ENCODE measurements at places on chromosomes 2 and 18. TPM values are rescaled to one million over a fixed set of nuclear protein-coding genes. Genes with fewer than 3 reads are reported as not detected.
A peak's percentile ranks its signal among the peaks of the same experiment; 100 is the strongest.

DNA sequence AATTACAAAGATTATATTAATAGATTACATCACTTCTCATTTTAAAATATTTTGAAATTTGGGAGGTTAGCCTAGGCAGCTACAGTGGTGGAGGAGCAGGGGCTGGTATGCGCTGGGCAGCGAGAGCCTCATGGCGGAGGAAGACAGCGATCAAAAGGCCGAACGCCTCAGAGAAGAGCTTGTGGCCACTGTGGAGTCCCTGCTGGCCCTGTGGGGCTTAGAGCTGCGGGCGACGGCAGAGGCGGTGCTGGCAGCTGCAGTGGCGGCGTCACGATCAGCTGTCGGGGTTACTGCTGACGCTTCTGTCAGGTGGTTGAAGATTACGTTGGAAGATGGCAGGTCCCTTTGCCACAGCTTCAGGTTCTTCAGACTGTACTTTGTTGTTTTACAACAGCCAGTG is 87.4 kb downstream of the ROCK2 start:
- no peak for DNase-seq

Gene GPR45
- total RNA-seq: not detected

DNA sequence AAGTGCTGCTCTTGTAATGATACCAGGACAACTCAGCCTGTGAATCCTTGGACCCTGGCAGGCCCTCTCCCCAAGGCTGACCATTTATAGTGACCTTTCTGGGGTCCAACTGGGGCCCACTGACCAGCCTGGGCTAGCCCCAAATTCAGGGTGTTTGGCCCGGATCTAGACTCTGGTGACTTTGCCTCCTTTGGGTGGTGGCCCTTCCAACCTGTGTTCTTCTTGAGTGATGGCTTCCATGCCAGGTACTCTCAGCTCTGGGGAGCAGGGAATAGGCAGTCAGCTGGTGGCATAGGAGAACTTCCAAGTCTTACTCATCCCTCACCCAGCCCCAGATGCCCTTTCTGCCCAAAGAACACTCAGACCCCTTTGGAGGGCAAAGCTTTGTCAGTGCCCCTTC is 10.3 kb downstream of the MYO7B start:
- no peak for DNase-seq

Gene GAREM2
- 0.39 TPM for total RNA-seq

GRCh38 chr2:3172265-3172935 is 205.2 kb downstream of the EIPR1 start:
- DNase-seq: peak; percentile 78

Gene CRYGD
- not detected for total RNA-seq

DNA sequence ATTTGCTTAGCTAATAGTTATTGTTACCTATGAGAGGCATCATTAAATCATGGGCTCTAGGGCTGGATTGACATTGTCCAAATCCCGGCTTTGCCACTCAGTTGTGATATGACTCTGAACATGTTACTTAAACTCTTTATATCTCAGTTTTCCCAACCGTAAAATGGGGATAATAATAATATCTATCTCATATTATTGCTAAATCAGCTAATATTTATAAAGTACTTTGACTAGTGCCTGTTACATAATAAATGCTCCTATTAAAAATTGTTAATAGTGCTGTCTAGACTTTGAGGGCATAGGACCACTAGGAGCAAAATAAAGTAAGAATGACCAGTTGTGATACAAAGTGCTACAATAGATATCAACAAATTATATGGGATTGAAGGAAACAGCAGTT is 376.3 kb upstream of the FIGN start:
- no peak for DNase-seq

DNA sequence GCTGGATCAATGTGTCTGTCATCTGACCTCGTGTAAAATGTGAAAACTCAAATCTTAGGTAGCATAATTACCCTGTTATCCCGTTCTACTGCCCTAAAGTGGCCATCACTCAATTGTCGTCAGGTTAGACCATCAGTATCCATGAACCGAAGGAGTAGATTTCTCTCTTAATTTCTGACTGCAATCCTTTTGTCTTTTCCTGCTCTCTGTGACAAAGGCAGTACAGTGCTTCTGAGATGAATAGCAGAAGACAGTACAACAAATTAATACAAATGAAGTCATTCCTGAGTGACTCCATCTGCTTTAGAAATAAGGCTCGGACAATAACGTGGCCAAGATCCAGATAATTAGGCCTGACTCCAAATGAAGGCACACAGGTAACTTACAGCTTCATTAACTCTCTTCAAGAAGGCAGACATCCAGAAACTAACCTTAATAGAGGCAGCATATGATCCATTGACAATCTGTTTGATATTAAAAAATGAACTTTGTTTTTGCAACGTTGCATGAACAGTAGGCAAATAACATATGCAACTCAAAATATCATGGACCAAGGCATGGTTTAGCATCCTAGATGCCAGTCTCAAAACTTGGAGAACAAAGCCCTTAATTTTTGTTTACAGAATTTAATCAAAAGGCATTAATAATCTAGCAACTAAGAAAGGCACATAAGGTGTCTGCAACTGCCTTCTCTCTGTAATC is 96.7 kb upstream of the CDH20 start:
- no peak for DNase-seq

DNA sequence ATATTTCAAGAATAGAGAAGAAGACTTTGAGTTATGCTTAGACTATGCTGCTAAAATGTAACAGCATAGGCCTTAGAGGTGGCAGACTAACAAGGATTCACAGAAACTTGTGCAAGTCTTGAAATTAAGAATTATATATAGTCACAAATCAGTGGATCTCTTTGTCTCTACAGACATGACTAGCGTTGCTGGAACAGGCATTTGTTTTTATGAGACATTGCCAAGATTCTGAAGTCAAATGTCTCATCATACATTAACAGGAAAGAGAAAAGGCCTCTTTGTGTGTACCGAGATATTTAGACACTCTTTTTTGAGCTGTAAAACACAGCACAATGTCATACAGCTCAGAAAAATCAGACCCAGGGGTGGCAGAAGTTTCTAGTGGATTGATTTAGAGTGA is 207.1 kb downstream of the TMX3 start:
- no peak for DNase-seq

GRCh38 chr2:41728788-41729338 is 319.0 kb upstream of the PKDCC start:
- DNase-seq: no peak

DNA sequence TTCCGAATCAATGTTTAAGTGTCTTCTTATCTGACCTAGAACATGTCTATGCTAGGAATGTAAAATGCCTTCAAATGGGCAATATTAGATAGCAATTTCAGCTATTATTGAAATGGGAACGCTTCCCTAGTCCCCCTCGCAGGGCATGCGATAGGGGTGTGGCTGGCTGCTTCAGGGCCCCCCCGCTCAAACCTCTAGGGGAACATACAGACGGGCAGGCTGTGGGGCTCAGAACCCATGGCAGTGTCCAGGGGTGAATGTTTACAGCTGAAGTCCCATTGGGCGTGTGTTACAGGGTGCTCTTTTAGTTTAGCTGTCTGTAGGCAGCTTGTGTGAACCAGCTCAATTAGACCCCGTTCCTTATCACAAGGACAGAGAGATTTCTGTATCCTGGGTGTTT is 315.9 kb downstream of the DSEL start:
- no peak for DNase-seq

DNA sequence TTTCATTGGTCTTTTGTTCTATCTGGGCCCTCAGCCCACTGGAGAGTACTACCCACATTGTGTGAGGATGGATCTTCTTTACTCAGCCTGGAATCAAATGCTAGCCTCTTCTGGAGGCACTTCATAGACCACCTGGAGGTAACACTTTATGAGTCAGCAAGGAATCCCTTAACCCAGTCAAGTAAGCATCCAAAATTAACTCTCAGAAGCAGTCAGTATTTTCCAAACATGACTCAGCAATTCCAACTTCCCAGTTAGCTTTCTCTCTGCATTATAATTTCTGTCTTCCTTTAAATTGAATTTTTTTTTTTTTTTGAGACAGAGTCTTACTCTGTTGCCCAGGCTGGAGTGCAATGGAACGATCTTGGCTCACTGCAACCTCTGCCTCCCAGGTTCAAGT is 142.7 kb downstream of the ACKR3 start:
- no peak for DNase-seq

DNA sequence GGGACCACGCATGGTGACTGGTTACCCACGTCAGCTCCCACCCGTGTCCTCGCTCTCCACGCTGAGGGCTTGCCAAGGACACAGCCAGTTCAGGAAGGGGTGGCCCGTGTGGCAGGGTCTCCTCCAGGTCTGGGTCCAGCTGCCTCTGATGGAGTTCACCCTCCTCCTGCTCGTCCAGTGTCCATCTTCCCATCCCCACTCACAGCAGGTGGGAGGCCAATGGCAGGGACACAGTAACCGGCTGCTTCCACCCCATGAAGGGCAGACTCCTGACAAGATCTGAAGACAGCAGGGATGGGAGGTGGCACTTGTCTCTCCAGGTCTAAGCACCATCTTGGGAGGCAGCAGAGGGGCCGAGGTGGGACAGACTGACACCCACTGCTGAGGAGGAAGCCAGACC is 106.4 kb downstream of the NDUFA10 start:
- peak; percentile 45 for DNase-seq

DNA sequence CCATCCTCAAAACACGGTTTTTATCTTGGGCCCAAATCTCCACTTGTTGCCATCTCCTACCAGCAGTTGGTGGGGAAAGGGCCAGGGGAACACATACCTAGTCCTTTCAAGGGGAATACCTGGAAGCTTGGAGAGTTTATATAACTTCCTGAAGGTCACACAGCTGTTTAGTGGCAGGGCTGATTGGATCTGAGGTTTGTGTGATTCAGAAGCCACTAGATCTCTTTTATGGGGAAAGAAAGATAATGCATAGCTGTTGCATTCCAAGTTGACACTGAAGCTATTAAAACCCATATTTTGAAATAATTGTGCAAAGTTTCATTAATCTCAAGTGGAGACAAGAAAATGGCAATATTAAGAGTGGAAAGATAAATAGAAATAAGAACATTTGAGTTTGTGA is 134.2 kb downstream of the PLCL1 start:
- DNase-seq: no peak

GRCh38 chr2:98579926-98580325 is 28.4 kb downstream of the COA5 start:
- DNase-seq: no peak

DNA sequence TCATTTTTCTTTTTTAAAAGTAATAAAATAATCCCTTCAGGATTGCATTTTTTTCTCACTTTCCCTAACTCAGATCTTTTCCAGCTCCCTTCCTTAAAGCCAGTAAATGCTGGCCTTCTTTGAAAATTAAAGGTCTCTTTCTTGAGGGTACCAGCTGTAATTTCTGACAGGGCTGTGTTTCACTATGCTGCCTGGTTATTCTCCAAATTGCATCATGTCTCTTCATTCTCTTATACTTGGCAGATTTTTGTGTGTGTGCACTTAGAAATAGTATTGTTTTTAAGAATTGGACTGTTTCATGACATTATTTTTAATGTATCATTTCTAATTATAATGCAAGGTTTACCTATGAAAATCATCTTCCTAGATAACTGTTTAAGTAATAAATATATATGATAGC is 72.0 kb upstream of the EPB41L5 start:
- DNase-seq: no peak

Gene TANC1
- 107 TPM for total RNA-seq

GRCh38 chr2:119147776-119148715 is 10.5 kb downstream of the C1QL2 start:
- no peak for DNase-seq

GRCh38 chr2:200702646-200703118 is 109.0 kb upstream of the BZW1 start:
- no peak for DNase-seq

GRCh38 chr2:126700677-126701076 is 44.7 kb downstream of the GYPC start:
- DNase-seq: no peak

Measured in suprapubic skin (tissue), 4 donors.